ENCODE measurements at places on chromosomes 12 and 14. TPM values are rescaled to one million over a fixed set of nuclear protein-coding genes. Genes with fewer than 3 reads are reported as not detected.
A peak's percentile ranks its signal among the peaks of the same experiment; 100 is the strongest.

GRCh38 chr14:104393898-104394381, 185.6 kb upstream of the C14orf180 start:
- DNase-seq: peak; percentile 29

GRCh38 chr12:48583728-48584127, 13.9 kb upstream of the LALBA start:
- no peak for DNase-seq

DNA sequence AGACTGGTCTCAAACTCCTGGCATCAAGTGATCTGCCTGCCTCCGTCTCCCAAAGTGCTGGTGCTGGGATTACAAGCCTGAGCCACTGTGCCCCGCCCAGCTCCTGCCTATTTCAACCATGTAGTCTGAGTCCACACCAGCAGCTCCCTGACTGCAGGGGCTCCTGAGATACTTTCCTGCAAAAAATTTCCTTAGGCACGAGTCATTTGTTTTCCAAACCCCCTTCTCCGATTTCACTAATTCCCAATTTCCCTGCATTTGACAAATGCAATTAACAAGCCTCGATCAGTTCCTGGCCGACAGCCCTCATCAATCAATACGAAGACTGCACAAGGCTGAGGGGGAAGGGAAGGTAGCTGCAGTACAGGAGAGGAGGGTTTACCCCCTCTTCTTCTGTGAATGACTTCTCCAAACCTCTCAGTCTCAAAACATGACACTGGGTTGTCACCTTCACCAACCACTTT, 10.1 kb downstream of the PSMB5 start:
- no peak for DNase-seq

Gene HOXC10
- polyA plus RNA-seq: 0.19 TPM

DNA sequence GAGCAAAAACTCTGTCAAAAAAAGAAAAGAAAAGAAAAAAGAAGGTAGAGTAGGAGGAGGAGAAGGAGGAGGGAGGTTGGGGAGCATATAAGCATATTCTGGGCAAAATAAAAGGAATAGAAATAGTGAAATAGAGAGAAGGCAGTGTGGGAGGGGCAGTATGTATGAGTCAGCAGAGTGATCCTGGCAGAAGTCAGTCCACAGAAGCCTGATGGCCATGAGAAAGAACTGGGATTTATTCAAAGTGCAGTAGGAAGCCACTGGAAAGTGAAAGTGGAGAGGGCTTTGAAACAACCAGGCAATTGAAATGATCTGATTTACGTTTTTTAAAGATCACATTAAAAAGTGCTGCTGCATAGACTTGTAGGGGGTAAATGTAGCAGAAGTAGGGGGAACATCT, 368.6 kb upstream of the USP15 start:
- no peak for DNase-seq

Gene PROX2
- 1.5 TPM for polyA plus RNA-seq

Gene PLEKHG3
- polyA plus RNA-seq: 56.1 TPM

DNA sequence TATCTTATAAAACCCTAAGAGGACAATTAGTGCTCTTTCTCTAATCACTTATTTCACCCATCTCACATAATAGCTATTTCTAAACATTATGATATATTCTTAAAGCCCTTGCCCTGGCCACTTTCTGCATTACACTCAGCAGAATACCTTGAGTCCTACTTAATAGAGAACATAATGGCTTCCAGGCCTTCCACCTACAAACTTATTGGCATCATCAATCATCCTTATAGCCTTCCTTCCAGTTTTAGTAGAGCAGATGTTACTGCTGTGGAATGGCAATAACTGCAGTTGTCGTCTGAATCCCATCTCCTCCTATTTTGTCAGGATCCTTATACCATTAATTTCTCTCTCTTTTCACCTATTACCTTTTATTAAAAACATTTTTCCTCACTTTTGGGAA, 1127.4 kb downstream of the LRFN5 start:
- no peak for DNase-seq

- DNase-seq: no peak
These were observed 13.1 kb downstream of the COPZ1 start for GRCh38 chr12:54337854-54338650.

DNA sequence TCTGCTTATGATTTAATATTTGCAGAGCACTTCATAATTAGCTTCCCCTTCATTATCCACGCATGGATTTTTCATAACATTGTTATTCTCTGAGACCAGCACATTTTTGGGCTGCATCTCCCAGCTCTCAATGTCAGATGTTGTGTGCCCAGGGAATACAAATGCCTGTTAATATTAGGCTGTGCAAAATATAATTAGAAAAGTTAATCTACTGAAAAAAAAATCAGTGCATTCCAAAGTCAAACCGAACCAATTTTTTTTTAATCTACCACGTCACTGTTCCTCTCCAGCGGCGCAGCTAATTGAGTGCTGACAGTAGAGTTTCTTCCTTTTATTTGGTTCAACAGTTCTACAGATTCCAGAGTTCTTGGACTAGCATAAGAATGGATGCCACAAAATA, 191.0 kb upstream of the RGS6 start:
- DNase-seq: no peak

DNA sequence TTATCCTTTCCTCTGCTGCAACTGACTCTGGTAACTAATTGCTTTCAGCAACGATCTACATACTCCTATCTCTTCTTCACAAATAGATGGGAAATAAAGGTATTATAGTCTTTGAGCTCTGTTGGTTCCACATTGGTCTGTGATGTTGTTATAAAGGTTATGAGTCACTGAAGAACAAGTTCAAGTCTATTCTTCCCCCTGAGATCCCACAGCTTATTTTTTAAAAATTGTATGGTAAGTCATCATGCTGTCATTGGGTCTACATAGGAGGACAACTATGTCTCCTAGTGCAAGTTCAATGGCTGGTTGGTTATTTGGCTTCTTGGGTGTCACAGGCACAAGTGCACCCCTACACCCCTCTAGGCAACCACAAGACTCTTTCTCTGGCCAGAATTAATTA, 49.6 kb upstream of the PTCSC3 start:
- DNase-seq: no peak

Gene HCAR2
- 2.6 TPM for polyA plus RNA-seq

GRCh38 chr12:107449891-107450290, 235.7 kb upstream of the PWP1 start:
- no peak for DNase-seq

Gene GPD1
- polyA plus RNA-seq: 174 TPM

DNA sequence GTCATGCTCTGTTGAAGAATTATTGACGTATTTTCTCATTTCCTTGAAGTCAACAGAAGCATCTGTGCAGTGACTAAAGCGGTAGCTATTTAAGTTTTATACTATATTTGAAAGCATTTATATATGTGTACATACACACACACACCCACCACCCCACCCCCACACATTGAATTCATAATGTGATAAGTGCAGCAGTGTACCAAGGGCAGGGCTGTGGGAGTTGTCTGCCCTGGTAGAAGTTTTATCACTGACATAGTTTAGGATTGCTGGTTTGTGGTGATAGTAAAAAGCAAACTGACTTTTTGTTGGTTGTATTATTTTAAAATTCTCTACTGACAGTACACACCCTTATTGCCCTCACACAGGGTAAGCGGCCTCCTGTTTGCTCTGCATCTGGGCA, 39.1 kb downstream of the GAS2L3 start:
- DNase-seq: peak; percentile 12

GRCh38 chr14:80544366-80544765, 333.1 kb upstream of the DIO2 start:
- no peak for DNase-seq

- DNase-seq: no peak
These were observed 90.5 kb downstream of the GALNT9 start for GRCh38 chr12:132238884-132239283.

Gene GUCY2C
- 126 TPM for polyA plus RNA-seq

GRCh38 chr12:98730412-98730811, 85.3 kb downstream of the APAF1 start:
- DNase-seq: no peak

DNA sequence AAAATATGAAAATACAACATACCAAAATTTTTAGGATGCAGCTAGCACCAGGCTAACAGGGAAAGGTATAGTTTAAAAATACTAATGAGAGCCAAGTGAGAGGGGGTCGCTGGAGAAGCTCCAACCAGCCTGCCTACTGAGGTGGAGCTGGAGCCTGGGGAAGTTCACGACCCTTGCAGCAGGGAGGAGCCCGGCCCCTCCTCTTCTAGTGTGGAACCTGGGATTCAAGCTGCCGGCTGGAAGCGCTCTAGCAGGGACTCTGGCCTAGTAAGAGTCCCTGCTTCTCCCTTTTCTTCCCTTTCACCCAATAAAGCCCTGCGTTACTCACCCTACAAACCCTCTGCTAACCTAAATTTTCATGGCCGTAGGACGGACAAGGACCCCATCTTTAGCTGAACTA, 5.0 kb upstream of the KCNK13 start:
- no peak for DNase-seq

DNA sequence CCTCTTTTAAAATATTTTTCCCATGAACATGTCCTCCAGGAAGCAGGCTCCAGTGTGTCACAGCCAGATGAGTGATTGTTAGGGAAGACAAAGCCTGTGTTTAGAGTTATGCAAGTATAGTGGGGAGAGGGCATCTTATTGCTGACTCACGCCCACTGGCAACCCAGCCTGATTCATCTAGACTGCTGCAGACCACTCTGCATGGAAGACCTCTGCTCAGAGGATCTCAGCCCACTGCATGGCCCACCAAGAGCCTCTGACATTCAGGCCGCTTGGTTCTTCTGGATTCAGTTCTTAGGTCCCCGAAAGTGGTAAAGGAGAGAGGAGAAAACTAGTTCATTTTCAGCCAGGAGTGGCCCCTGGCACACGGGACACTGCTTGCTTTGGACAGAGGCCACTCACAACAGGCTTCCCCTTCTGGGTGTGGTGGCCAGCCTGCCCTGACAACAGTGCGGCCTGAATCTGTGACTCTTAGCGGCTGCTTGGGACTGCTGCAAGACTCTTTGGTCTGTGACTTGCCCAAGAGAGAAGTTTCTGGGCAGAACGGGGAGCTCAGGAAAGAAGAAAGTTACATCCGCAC, 266.3 kb downstream of the ZFP36L1 start:
- DNase-seq: no peak

- DNase-seq: no peak
These were observed 144.5 kb upstream of the DYRK2 start for GRCh38 chr12:67504026-67504425.

- DNase-seq: no peak
These were observed 2.8 kb downstream of the GPR19 start for GRCh38 chr12:12693111-12693671.

Gene BCL11B
- 4.0 TPM for polyA plus RNA-seq

DNA sequence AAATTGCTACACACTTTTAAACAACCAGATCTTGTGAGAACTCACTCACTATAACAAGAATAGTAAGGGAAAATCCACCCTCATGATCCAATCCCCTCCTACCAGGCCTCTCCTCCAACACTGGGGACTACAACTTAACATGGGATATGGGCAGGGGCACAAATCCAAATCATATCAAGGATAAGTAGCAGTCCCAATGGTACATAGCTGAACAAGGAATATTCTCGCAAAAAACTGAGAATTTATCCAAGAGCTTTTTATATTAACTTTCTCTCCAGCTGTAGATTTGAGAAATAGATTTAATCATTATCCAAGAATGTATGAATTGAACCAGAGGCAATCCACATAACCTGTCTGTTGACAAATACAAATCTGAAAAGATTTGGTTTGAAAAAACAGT, 185.2 kb downstream of the TMTC3 start:
- no peak for DNase-seq

GRCh38 chr12:21346542-21347205, 12.0 kb upstream of the SLCO1A2 start:
- DNase-seq: no peak

- DNase-seq: no peak
These were observed 73.6 kb downstream of the GPR65 start for GRCh38 chr14:88078525-88078924.

- no peak for DNase-seq
These were observed 33.3 kb downstream of the STAB2 start for GRCh38 chr12:103620395-103620794.

DNA sequence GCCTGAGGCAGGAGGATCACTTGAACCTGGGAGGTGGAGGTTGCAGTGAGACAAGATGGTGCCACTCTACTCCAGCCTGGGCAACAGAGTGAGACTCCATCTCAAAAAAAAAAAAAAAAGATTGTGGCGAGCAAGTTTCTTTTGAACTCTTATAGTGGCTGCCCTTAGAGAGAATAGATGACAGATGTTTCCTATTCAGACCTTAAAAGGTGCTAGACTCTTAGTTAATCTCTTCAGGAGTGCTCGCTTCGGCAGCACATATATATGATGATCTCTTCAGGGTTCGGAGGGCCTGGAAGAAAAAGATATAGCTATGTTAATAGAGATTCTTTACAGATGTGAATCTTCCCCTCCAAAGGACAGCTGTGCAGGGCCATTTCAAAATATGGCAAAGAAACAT, 73.1 kb upstream of the AMN1 start:
- no peak for DNase-seq

- no peak for DNase-seq
These were observed 63.4 kb downstream of the BEGAIN start for GRCh38 chr14:100523843-100524169.

GRCh38 chr14:105168496-105168978, at the start of gene JAG2:
JAG2 (minus strand) TSS chr14:105168776; CDS start chr14:105168420, 356 bp downstream.
- DNase-seq: no peak

- no peak for DNase-seq
These were observed 36.6 kb upstream of the ASPG start for GRCh38 chr14:104048758-104049507.

Gene GPR132
- polyA plus RNA-seq: 1.5 TPM

Gene AGAP2
- polyA plus RNA-seq: 2.9 TPM

Gene PMCH
- polyA plus RNA-seq: 0.18 TPM

Gene C14orf180
- polyA plus RNA-seq: 0.22 TPM

DNA sequence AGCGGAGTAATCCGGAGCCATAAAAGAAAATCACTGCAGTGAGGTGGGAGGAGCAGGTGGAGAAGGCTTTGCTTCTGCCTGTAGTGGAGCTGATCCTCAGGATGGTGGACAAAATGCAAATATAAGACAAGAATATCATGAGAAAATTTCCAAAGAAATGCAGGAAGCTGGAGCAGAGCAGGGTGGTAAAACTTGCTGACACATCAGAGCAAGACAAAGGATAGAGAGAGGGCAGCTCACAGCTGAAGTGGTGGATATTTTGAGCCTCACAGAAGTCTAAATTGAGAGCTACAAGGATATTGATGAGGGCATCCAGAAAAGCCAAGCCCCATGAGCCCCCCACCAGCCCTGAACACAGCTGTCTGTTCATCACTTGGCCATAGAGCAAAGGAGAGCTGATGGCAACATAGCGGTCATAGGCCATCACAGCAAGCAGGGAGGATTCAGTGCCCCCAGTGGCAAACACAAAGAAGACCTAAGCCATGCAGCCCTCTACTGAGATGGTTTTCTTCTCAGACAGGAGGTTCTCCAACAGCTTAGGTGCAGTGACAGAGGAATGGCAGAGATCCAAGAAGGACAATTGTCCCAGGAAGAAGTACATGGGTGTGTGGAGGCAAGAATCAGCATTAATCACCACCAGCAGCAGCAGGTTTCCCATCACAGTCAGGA, 30.0 kb upstream of the ANP32D start:
- DNase-seq: peak; percentile 4

- no peak for DNase-seq
These were observed 12.4 kb downstream of the MTERF2 start for GRCh38 chr12:106974511-106974910.

Gene FAM181A
- not detected for polyA plus RNA-seq
